ENCODE measurements at places on chromosomes 3 and 15. TPM values are rescaled to one million over a fixed set of nuclear protein-coding genes. Genes with fewer than 3 reads are reported as not detected.

The PLA2G4B gene
- total RNA-seq, result 1.2 TPM

The MPI gene
- total RNA-seq, result 110 TPM

The ARRDC4 gene
- total RNA-seq, result 3.1 TPM

The SLC27A2 gene
- total RNA-seq, result not detected

The ROBO2 gene
- total RNA-seq, result not detected

The PLA2G4F gene
- not detected for total RNA-seq

The ANKRD63 gene
- not detected for total RNA-seq

The ZBTB47 gene
- total RNA-seq, result 28.9 TPM

The HTR3E gene
- not detected for total RNA-seq

Measured in LHCN-M2 (cell line).